Germinal center (tissue), 1 donor: ENCODE measurements at places on chromosomes 3 and 15.

- peak; percentile 92 for DNase-seq
Observed at GRCh38 chr15:100341750-100342560, at the start of gene ADAMTS17. Gene ADAMTS17 (minus strand): TSS chr15:100341975. CDS start chr15:100341899, 76 bp downstream.

DNA sequence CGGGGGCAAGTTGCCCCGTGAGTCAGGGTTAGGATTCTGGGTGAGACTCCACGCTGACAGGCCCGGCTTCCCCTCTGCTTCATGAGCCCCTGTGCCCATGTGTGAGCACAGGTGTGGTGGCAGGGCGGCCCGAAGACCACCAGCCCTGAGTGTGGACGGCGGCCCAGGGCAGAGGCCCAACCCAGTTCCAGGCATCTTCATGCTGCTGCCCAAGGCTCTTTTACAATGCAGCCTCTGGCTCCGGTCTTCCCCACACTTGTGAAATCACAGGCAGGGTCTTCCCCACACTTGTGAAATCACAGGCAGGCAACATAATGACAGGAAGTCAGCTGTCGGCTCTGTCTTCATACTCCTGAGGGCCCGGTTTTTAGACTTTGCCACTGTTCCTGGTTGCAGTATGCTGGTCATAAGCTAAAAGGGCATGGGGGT lies 78.8 kb downstream of the AAGAB start:
- DNase-seq = no peak

- DNase-seq = no peak
Observed at GRCh38 chr3:151722856-151723255, 10.9 kb upstream of the AADACL2 start.

- DNase-seq = no peak
Observed at GRCh38 chr15:75456710-75457109, 5.2 kb upstream of the SIN3A start.

- no peak for DNase-seq
Observed at GRCh38 chr15:63460210-63461155, 43.9 kb upstream of the USP3 start.

DNA sequence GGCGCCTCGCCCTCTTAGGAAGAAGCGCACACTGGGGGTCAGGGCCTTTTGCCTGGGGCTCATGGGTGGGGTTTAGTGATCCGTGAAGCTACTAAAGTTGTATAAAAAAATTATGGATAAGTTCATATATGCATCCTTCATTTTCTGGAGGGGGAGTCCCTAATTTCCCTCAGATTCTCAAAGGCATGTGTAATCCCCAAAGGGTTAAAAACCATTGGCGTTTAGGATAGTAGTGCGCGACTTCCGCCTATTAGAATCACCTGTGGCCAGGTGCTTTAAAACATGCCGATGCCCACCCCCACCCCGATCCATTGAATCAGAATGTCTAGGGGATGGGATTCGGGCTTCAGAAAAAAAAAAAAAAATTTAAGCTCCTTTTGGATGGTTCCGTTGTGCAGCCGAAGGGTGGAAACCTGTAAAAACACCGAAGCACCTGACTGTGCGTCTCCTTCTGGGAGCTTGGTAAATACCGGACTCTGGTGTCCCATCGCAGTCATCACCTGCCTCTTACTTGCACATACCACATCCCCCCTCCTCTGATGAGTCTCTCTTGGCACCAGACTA lies 570 bp downstream of the APH1B start:
- DNase-seq = no peak

DNA sequence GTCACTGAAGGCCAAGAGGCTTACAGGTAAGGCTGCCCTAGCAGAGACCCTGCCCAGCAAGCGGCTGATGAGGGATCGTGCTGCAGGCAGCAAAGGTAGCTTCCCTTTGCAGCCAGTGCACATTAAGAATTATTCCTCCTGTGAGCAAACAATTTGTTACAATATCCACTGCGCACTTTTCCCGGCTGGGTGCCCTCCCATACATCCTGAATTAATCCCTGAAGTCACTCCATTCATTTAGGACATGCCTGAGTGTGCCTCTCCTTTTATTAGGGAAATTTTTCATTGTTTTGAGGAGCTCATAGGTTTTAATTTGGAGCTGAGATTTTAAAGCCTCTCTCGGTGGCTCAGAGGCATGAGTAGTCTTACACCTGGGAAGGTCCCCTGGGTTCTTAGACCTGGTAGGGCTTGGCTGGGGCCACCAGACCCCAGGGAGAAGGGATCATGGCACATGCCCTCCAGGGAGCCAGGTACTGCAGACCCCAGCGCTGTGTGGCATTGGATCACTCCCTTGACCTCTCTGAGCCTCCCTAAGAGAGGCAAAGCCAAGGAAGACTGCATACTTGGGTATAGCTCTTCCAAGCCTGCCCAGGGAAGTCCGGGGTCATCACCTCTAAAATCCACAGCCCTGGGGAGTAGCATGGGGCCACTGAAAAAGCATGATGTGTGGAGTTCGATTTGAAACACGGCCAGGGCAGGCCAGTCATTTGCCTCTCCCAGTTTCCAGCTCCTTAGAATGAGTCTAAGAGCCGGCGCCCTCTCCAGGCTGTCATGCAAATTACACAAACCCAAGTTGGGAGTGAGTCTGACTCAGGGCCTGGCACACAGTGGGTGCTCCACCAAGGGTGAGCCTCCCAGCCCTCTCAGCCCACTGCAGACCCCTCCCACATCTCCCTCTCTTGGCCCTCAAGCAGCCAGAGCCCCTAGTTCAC lies 151.9 kb upstream of the LINGO1 start:
- DNase-seq = peak; percentile 43

DNA sequence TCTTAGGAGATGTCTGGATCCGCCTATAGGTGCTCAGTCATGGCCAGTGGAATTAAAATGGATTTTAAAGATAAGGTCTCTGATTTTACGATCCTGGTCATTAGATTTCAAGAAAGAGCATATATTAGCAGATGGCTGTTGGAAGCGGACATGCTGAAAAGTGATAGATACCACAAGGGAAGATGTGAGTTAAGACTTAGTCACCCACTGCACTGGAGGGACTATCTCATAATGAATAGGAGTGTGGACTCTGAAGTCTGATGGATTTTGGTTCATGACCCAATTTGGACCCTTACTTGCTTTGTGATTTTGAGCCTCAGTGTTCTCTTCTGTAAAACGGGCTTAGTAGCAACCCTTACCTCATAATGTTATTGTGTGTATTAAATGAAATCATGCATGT lies 214.7 kb downstream of the CHST2 start:
- DNase-seq = no peak

DNA sequence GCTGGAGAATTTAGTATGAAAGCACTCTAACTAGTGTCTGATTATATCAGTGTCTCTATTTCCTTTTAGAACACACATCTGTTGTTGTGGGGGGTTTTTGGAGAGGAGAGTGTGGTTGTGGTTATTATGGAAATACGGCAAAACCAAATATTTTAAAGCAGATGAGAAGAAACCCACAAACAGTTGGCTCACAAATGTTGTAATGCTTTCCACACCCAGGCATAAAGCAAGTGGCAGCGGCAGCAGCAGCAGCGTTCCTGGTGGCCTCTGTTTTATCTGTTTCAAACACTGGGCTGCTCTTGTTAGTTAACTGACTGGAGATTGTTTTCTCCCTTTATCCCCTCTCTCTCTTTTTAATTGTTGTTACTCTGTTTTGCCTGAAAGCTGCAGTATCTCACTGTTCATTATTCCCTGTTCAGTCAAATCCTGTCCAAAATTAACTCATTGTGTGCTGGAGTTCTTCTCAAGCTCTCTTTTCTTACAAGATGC lies 1045.5 kb upstream of the NR2F2 start:
- no peak for DNase-seq

GRCh38 chr15:60703207-60703933 lies 224.4 kb upstream of the ICE2 start:
- no peak for DNase-seq

DNA sequence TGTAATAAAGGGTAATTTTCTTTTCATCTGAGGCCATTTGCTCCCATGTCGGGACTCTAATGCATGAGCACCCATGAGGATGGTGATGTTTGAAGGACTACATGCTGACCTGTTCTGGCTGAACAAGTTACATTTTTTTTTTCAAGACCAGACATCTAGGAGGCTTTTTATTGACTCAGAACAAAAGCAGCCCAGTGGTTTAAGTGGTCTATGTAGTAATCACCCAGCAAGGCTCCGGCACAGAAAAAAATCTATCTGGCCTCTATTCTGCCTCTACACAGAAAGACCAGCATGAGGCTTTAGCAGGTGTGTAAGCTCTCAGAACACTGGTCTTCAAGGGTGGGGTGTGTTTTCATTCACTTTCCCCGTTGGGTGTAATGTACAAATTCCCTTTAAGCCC lies 95.1 kb upstream of the ZBED2 start:
- no peak for DNase-seq

DNA sequence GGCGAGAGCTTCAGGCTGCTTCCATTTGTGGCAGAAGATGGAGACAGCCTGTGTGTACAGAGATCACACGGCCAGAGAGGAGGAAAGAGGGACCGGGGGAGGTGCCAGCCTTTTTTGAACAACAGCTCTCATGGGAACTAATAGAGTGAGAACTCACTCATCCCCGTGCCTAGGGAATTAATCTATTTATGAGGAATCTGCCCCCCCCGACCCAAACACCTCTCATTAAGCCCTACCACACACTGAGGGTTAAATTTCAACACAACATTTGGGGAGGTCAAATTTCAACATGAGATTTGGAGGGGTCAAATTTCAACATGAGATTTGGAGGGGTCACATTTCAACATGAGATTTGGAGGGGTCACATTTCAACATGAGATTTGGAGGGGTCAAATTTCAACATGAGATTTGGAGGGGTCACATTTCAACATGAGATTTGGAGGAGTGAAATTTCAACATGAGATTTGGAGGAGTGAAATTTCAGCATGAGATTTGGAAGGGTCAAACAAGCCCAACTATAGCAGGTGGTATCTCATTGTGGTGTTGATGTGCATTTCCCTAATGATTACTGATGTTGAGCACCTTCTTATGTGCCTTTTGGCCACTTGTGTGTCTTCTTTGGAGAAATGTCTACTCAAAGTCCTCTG lies 20.6 kb upstream of the RFTN1 start:
- no peak for DNase-seq

GRCh38 chr3:13714251-13714916 lies 165.5 kb downstream of the FBLN2 start:
- DNase-seq = no peak

GRCh38 chr3:179825527-179826246 lies 172.8 kb downstream of the USP13 start:
- no peak for DNase-seq

- no peak for DNase-seq
Observed at GRCh38 chr3:195875482-195876236, 32.7 kb downstream of the TNK2 start.

DNA sequence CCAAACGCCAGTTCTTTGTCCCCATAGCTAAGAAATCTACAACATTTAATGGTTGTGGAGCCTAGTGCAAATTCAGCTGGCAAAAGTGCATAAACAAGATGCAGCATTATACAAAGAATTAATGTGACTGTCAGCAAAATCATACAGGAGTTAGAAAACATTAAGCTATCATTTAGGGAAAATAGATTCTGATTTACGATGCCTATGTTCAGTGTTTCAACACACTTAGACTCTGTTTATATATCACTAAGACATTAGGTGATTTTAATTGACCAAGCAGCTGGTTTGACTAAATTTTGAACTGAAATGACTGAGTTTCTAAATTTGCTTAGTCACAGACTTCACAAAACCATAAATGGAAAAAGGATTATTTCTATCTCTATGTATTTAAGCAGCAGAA lies 1076.8 kb downstream of the TBL1XR1 start:
- DNase-seq = no peak

DNA sequence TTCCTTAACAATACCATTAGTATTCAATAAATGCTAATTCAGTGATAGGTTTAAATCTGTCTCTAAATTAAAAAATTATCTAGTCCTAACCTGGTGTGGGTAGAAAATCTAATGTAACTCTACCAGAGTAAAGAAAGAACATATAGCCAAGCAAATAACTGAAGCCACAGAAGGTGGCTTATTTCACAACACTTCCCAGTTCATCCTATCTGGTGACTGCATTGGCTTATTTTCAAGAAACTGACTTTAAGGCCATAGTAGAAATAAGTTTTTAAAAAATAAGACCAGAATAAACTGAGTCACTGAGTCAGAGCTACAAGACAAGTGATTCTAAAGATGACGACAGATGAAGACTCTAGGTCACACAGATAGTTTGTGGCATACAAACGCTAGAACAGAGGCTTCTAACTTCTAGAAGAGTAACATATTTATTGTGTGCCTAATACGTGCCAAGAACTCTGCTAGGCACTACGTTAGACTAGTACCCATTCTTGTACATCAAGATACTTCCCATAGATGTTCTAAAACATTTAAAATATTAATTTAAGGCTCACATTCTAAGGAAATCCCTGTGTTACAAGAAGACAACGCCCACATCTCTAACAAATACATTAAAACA lies 25.9 kb downstream of the TMCC1 start:
- no peak for DNase-seq

GRCh38 chr3:107988460-107989175 lies 102.2 kb downstream of the CD47 start:
- DNase-seq = no peak

DNA sequence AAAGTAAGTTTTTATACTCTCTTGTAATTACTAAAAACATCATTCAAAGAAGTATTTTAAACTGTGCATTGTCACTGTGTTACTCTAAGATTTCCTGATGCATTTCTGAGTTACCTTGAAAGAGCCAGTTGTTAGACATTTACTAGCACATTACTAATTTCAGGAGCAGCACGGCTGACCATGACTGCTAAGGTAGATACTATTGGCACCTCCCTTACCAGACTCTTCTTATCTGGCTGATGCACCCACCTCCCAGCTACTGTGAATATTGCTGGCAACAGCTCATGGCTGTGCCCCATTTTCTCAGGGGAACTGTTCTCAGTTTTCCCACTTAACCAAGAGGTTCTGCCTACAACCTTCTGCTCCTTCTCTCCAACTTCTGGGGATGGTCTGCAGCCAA lies 29.4 kb downstream of the COL6A5 start:
- DNase-seq = no peak

- DNase-seq = no peak
Observed at GRCh38 chr3:94406595-94406994, 343.7 kb downstream of the NSUN3 start.

DNA sequence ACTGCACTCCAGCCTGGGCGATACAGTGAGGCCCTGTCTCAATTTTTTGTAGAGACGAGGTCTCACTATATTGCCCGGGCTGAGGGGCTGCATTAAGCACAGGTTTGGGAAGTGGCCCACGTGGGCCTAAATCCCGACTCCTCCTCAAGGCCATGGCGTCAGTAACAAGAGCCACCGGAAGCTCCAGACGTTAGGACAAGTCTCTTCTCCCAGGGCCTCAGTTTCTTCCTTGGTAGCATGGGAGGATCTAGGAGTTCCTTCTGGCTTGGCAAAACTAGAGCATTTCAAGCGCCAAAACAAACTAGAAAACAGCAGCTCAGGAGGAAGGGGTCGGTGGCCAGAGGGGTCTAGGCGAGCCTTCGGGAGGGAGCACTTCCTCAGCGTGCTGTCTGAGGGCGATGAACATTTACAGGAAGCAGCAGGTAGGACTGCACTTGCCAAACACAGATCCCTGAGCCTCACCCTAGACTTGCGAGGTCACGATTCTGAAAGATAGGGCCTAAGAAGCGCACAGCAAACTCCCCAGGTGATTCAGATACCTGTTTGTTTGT lies 536 bp downstream of the SNAPC5 start:
- DNase-seq = no peak
